CD4-positive, alpha-beta T cell treated with Interferon gamma for 1 hour (primary cell): ENCODE measurements at places on chromosomes 13 and 19.
A peak's percentile ranks its signal among the peaks of the same experiment; 100 is the strongest.

GRCh38 chr19:56126983-56127780 lies 6.1 kb upstream of the ZNF787 start:
- DNase-seq, result no peak

DNA sequence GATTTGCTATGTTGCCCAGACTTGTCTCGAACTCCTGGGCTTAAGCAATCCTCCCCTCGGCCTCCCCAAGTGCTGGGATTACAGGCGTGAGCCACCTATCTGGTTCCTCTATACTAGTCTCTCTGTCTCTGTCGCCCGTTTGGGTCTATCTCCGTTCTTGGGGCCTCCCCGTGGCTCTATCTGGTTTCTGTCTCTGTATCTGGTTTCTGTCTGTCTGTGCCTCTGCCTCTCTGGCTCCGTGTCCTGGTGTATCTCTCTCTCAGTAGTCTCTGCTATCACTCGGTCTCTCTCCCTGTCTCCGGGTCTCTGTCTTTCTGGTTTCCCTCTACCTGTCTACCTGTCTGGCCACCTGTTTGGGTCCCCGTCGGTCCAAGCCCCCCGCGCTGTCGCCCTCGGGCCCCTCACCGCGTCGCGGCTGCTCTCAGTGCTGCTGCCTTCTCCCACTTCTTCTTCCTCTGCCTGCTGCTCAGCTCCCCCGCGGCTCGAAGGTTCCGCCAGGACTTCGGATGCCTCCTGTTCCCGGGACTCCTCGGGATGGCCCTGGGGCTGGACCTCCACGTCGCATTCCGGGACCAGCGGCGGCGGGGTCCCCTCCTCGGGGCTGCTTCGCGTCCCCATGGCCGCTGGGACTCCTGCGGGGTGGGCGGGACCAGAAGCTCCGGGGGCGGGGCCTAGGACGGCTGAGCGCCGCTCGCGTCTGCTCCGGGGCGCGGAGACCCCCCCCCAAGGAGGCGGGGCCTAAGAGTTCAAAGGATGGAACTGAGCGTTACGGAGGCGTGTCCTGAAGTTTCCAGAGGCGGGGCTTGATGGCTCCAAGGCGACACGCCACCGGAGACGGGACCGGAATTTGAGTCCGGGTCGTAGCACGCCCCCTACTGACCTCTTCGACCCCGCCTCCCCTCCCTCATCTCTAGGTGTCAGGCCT lies 783 bp downstream of the PHLDB3 start:
- DNase-seq, result peak; percentile 97

GRCh38 chr13:44786756-44787155 lies 202.5 kb downstream of the NUFIP1 start:
- DNase-seq, result no peak

GRCh38 chr13:36054041-36054440 lies 77.1 kb downstream of the DCLK1 start:
- DNase-seq, result no peak

DNA sequence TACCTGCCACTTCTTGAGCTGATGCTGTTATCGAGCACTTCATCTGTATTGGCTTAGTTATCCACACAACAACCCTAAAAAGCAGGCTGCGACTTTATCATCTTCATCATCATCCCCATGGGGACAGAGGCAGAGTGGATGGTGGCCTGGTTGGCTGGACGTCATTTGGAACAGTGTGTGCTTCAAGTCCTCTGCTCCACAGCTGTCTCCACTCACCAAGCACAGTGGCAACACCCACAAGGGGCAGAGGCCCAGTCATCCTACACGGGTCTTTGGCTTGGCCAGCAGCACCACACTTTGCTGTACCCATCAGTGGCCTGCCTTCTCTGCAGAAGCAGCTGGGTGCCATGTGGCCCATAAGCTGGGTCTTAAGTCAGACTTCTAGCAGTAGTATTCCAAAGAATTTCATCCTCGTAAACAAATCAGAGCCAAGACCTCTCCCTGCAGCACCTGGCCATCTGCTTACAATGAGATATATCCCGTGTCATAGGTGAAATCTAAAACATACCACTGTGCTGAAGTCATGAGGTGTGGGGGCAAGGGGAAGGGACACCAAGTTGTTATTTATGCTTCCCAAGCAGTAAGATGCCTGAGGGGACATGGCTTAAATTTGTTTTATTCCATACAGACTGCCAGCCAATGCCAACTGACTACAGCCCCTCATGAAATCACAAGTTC lies 47.9 kb upstream of the EPHX3 start:
- DNase-seq, result no peak

DNA sequence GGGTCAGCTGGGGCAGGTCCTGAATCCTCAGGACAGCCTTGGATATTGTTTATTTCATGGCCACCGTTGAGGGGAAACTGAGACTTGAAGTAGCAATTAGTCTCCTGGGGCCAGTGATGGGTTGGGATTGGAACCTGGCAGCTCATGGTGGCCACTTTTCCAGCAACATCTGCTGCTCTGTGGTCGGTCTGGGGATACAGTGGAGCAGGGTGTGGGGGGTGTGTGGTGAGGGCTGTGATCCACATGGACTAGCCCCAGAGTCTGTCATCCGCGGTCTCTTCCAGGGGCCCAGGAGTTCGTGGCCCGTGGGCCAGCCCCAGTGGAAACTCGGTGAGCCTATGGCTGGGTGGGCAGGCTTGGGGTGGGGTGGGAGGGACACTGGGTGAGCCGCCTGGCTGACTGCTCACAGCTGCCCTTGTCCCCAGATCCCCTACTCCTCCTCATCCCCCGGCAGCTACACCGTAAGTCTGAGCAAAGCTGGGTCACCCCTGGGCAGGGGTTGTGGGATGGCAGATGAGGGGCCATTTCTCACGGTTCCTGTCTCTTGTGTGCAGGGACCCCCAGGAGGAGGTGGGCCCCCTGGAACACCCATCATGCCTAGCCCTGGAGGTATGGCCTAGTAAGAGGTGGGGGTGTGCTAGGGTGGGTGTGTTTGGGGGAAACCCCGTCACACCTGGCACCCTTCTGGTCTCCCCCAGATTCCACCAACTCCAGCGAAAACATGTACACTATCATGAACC lies 5.5 kb downstream of the ISYNA1 start:
- DNase-seq, result no peak
